ENCODE measurements at places on chromosomes 16 and 17. TPM values are rescaled to one million over a fixed set of nuclear protein-coding genes. Genes with fewer than 3 reads are reported as not detected.

DNA sequence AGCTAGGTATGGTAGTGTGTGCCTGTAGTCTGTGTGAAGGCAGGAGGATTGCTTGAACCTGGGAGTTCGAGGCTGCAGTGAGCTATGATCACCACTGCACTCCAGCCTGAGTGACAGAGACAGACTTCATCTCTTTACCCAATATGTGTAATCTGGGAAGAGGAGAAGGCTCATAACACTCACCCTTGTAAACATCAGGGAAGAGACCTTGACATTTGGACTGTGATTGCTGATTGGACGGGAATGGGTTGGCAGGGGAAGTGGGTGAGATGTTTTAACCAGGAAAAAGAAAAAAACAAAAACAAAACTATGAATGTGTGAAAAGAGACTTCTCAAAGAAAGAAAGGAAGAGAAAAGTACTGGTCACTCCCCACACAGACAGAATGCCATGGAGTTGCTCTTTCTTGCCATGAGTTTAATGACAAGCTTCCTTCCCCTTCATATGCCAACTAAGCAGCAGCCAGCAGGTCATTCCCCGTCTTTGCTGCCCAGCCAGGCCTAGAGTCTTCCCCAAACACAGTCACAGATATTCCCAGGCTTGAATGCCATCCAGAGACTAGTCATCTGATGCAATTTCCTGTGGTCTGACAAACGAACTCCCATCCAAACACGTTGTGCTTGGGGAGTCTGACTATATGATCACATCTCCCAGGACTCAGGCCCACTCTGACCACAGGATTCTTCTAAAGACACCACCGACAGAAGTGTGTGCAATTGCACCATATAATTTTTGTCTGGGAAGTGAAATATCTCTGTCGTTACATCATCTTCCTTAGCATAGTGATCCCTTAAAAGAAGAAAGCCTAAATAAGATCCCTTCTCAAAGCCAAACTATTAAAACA lies 3.6 kb upstream of the XAF1 start:
- no peaks in the 10 kb centered on the region for H3K36me3 ChIP-seq
- H3K27me3 ChIP-seq: peaks cover 36% of the 10 kb centered on the region
- no peak for DNase-seq
- H3K4me1 ChIP-seq: peaks cover 5% of the 10 kb centered on the region

DNA sequence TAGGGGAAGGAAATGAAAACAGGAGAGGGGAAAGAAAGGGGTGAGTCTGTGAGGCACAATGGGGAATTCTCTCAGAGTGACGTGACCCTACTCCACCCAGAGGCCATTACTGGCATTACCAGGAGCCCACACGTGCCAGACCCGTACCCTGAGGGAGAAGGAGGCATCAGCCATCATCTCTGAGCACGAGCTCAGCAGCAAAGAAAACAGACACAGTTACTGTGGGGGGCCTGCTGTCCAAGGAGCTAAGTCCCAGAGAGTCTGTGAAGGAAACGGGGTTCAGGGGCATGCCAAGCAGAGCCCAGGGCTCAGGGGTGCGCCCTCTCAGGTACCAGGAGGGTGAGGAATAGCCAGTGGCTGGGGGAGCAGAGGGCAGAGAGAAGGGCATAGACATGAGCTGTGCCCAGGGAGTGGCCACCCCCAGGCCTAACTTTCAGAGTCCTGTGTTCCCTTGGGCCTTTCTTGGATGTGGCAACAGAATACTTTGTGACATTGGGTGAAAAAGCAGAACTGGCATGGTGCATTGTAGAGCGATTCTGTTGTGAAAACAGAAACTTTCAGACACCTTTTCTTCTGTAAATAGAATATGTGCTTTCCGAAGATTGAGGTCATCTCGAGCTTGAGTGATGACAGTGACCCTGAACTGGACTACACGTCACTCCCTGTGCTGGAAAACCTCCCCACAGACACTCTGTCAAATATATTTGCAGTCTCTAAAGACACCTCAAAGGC lies 11.3 kb downstream of the TAF1C start:
- peak overlapping the region; percentile 21 for H3K27ac ChIP-seq
- H3K4me3 ChIP-seq: peak overlapping the region; percentile 26
- H3K4me1 ChIP-seq: peaks cover 22% of the 10 kb centered on the region
- DNase-seq: no peak

- H3K36me3 ChIP-seq: no peaks in the 10 kb centered on the region
- no peak overlapping the region for H3K4me3 ChIP-seq
- no peak overlapping the region for H3K27ac ChIP-seq
- peaks cover 15% of the 10 kb centered on the region for H3K4me1 ChIP-seq
- peaks cover 16% of the 10 kb centered on the region for H3K27me3 ChIP-seq
Observed at GRCh38 chr17:48470388-48471034, 40.5 kb upstream of the SKAP1 start.

- DNase-seq: no peak
- H3K4me1 ChIP-seq: peaks cover 8% of the 10 kb centered on the region
- H3K4me3 ChIP-seq: no peak overlapping the region
Observed at GRCh38 chr16:19688396-19689024, 29.5 kb downstream of the KNOP1 start.

DNA sequence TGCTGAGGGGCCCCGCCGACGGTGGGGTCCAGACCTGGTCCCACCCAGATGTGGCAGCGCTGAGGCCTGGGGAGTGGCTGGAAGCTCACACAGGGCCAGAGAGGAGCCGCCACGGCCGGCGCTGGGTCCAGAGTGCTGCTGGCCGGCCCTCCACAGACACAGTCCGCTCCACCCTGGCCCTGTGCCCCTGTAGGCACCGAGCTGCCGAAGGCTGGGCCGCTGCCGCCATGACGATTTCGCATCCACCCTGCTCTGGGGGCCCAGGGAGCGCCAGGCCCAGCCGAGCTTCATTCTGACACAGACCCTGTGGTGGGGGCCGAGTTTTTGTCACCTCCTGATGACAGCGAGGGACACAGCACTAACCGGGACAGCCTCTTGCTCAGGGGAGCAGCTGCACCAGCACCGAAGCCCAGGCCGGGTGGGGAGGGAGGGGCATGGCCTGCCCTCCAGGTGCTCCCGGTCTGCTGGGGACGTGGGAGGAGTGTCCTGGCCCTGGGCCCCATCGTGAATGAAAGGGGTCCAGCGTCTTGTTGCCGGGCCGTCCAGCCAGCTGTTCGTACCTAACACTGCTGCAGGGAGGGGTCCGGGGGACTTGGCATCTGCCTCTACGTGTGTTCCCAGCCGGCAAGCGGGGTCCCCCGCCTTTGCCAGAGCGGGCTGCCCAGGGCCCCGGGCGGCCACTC lies 27.1 kb upstream of the SSTR5 start:
- H3K36me3 ChIP-seq: no peaks in the 10 kb centered on the region
- DNase-seq: no peak
- no peaks in the 10 kb centered on the region for H3K27me3 ChIP-seq
- no peak overlapping the region for H3K27ac ChIP-seq

DNA sequence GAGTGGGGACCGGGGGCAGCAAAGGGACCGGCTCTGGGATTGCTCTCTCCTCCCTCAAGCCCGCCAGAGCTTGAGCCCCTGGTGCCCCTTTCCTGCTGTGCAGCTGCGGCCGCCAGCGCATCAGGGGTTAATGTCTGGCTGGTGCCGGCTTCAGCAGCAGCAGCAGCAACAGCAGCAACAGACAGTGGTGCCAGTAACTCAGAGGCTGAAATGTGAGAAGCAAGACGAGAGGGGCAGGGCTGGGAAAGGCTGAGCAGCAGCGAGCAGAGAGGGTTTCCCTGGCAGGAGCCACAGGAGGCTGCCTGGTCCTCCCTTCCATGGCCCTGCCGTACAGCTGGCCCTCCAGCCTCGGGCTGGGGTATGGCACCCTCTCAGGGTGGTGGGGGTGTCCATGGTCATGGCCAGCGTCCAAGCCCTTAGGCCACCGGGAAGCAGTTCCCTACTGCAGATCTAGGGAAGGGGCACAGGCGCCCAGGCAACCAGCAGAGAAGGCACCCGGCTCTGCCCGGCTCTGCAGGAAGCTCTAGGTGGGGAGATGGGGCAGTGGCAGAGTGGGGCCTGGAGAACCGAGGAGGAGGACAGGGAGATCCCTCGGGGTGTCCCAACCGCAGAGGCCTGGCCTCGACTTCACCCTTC lies 21.1 kb upstream of the TFAP4 start:
- H3K27me3 ChIP-seq: no peaks in the 10 kb centered on the region
- H3K4me3 ChIP-seq: peak overlapping the region; percentile 57

DNA sequence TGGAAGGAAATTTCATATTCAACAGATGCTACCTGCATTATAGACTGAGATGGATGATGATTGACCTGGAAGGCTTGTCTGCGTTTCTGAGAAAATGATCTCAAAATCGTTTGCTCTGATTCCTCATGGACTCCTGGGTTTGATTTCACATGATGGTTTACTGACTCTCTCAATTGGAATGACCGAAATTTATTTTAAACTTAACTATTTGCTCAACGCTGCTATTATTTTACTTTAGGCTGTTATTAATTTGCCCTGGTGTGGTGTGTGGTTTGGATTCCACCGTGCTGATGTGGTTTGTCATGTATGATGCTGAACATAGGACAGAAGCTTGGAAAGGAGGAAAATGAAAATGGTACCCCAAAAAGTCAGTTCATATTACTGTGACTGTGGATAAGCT lies 37.3 kb upstream of the ELAC2 start:
- H3K27ac ChIP-seq: no peak overlapping the region
- H3K36me3 ChIP-seq: no peaks in the 10 kb centered on the region
- peaks cover 4% of the 10 kb centered on the region for H3K27me3 ChIP-seq
- peaks cover 3% of the 10 kb centered on the region for H3K4me1 ChIP-seq
- no peak for DNase-seq

- H3K27me3 ChIP-seq: peaks cover 3% of the 10 kb centered on the region
- H3K4me3 ChIP-seq: no peak overlapping the region
- no peaks in the 10 kb centered on the region for H3K36me3 ChIP-seq
- no peak for DNase-seq
- no peak overlapping the region for H3K27ac ChIP-seq
- H3K4me1 ChIP-seq: peaks cover 9% of the 10 kb centered on the region
Observed at GRCh38 chr16:3945751-3946603, 65.5 kb upstream of the CREBBP start.

DNA sequence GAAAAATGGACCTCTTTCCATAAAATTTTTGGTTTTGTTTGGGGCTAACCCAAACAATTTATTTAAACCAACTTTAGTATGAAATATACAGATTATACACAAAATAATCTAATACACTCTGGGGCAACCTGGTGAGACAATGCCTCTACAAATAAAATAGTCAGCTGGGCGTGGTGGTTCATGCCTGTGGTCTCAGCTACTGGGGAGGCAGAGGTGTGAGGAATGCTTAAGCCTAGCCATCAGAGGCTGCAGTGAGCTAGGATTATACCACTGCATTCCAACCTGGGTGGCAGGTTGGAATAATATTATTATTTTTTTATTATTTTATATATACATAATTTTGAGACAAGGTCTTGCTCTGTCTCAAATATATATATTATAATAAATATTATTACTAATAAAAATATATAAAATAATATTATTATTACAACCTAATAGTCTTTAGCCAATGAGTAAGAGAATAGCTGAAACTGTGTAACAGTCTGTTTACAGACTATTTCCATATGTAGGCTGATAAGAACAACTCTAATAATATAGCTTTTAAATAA lies 50.5 kb downstream of the GLG1 start:
- H3K27me3 ChIP-seq: no peaks in the 10 kb centered on the region
- H3K36me3 ChIP-seq: no peaks in the 10 kb centered on the region
- no peak overlapping the region for H3K27ac ChIP-seq
- H3K4me3 ChIP-seq: no peak overlapping the region
- DNase-seq: no peak

DNA sequence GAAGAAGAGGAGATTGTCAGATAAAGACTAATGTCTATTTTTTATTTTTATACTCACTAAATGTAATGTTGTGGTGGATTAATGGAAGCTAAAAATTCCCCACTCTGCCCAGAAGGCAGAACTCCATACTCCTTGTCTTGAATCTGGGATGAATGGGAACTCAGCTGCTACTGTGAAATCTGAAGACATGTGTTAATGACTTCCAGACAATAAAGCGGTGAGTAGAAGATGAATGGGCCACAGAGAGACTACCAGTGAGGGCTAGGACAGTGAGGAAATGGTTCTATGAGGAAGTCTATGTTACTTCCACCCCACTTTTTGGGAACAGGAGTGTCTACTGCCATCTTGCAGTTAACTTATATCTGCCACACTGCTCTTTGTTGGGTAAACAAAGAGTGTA lies 726.9 kb downstream of the CDH8 start:
- no peaks in the 10 kb centered on the region for H3K4me1 ChIP-seq
- no peak for DNase-seq
- H3K36me3 ChIP-seq: no peaks in the 10 kb centered on the region
- H3K27me3 ChIP-seq: no peaks in the 10 kb centered on the region
- no peak overlapping the region for H3K27ac ChIP-seq

GRCh38 chr16:20673071-20673806 lies 24.2 kb downstream of the ACSM1 start:
- H3K36me3 ChIP-seq: no peaks in the 10 kb centered on the region
- peak overlapping the region; percentile 91 for H3K27ac ChIP-seq
- no peaks in the 10 kb centered on the region for H3K27me3 ChIP-seq
- H3K4me3 ChIP-seq: no peak overlapping the region
- peaks cover 40% of the 10 kb centered on the region for H3K4me1 ChIP-seq
- DNase-seq: no peak

GRCh38 chr17:15171167-15172047 lies 93.7 kb downstream of the PMP22 start:
- H3K4me3 ChIP-seq: no peak overlapping the region
- peaks cover 3% of the 10 kb centered on the region for H3K36me3 ChIP-seq
- H3K27me3 ChIP-seq: peaks cover 20% of the 10 kb centered on the region
- H3K4me1 ChIP-seq: peaks cover 20% of the 10 kb centered on the region

DNA sequence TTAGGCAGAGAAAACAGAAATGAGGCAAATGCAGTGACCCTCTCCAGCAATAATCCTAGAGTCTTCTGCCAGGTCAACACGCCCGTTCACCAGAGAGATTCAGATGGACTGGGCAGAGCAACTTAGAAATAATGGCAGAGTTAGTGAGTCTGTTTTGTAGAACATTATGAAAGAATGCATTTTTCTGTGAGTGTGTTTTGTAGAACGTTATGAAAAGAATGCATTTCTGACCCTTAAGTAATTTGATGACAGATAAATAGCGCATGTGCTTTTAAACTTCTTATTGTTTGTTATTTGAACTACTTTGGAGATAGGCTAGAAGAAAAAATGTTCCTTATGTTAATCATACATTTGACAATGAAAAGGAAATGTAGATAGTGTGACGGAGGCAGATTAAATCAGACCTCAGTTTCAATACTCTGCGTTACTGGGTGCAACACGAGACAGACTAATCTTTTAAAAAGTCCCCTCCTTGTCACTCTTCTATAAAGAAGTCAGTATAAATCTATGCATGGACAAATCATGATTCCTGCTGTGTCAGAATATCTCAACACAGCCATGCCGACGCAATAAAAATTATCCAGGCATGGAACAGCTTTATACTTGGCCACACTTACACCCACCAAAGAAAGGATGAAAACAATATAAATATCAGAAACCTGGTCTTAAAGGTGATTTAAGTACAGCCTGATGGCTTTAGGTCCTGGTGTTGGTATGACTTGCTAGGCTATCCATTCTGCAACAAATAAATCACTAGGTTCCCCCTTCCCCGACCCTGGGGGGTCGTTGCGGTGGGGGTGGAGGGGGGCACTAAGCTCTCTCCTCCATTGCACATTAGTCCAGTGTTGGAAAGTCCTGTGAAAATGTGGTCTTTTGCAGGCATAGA lies 47.8 kb downstream of the MARCHF10 start:
- H3K4me1 ChIP-seq: peaks cover 32% of the 10 kb centered on the region
- peak; percentile 47 for DNase-seq
- H3K27ac ChIP-seq: no peak overlapping the region

MMP2 gene
- 106 TPM for total RNA-seq

RNF222 gene
- 1.1 TPM for total RNA-seq

PLEKHG4 gene
- total RNA-seq: 3.8 TPM

STARD3 gene
- 52.0 TPM for total RNA-seq

EVI2A gene
- not detected for total RNA-seq

RNF135 gene
- total RNA-seq: 8.8 TPM

VAC14 gene
- 39.5 TPM for total RNA-seq

GAS2L2 gene
- not detected for total RNA-seq

CCDC200 gene
- not detected for total RNA-seq

NDRG4 gene
- total RNA-seq: 42.9 TPM

Data from type B pancreatic cell (in vitro differentiated cells).